SK-MEL-5 (cell line): ENCODE measurements at places on chromosomes 7 and 10.

DNA sequence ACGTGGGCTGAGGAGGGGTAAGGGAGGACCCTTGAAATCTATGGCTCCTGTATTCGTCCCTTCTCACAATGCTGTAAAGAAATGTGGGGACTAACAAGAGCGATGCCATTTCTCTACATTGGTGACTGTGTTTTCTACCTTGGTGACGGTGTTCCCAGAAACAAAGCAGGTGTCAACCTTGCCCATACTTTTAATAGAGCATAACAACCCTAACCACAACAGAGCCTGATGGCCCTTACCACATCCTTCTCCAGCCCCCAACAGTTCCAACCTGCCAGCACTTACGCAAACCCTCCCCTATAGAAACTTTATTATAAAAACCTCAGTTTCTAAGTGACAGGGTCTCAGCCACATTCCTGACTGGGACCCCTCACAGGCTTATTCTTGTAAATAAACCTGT is 28.2 kb upstream of the ADCYAP1R1 start:
- no peak for DNase-seq

DNA sequence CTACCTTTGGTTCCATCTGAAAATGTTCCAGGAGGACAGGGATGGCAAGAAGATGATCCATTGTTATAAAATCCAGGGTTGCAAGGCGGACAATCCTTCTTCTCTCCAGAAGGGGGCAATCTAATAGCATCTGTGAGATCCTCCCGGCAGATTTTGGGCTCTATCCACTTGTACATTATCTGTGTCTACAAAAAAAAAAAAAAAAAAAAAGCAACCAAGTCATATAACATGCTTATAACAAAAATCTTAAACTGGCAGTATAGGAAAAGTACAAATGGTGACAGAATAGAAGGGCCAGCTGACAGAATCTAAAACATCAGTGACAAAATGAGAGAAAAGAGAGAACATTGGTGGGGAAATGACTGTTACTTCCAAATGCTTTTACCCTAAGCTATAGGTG is 132.7 kb downstream of the ELAPOR2 start:
- peak; percentile 86 for DNase-seq

GRCh38 chr10:48241332-48241731 is 33.2 kb downstream of the FRMPD2 start:
- DNase-seq, result no peak

DNA sequence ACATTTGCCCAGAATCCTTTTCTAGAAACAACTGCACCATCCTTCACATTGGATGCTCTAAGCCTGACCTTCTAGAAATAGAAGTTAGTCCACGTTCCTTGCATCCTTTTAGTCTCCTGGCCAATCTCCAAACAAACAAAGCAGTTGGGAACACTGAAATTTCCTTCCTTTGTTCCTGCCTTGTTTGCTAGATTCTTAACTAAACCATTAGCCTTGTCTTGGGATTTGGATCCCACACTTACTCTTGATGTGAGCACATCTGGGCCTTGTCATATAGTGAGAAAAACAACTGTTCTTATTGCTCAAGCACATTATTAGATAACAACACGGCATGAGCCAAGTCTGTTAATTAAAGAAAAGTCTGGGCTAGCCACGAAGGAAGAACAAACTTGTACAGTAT is 319.3 kb upstream of the GHITM start:
- DNase-seq, result no peak

GRCh38 chr7:114718861-114719260 is 203.0 kb upstream of the MDFIC start:
- no peak for DNase-seq

DNA sequence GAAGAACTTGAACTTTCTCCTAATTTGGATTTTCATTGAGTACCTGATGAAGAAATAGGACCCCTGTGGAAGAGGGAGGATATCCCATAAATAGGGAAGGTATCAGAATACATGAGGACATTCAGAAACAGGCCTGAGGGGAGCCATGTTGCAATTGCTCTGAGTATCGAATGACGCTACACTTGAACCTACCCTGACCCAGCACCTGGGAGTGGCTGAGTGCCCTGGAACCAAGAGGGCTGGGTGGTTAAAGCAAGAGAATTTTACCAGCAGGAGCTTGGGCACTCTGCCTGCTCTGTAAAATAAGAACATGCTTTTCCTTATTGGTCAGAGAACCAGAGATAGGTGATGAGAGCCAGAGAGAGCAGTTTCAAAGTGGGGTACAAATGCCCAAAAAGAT is 7.2 kb downstream of the NEUROD6 start:
- DNase-seq, result no peak

GRCh38 chr7:1942941-1943289 is 272.8 kb downstream of the ELFN1 start:
- no peak for DNase-seq

DNA sequence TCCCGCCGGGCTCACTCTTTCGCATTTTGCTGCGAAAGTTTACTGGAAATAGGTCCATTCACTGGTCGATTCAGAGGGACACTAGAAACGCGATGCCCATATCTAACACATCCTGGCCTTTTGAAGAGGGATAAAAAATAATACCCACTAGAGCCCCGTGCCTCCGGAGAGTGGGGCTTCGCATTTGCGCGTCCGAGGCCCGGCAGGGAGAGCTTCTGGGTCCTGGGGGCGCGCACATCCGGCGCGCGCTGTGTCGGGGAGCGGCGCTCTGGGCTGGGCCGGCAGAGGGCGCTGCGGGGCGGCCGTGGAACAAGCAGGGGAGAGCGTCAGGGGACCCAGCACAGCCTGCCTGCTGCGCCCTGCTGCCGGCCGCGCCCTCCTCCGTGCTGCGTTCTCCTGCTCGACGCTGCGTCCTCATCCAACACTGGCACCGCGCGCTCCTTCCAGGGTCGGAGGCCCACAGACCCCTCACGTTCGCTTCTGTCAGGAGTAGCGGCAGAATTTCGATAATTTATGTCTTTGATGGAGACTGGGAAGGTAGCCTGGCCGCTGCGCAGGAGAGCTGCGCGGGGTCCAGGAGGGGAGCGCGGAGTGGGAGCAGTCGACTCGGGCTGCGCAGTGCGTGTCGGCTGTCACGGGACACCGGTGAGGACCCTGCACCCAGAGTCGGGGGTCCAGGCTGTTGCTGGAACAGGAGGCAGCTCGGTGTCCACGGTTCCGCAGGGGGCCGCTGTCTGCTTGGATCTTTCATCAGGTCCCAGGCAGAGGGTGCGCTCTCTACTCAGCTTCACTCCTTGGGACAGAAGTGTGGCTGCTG is 41.5 kb upstream of the ZNF32 start:
- peak; percentile 58 for DNase-seq

DNA sequence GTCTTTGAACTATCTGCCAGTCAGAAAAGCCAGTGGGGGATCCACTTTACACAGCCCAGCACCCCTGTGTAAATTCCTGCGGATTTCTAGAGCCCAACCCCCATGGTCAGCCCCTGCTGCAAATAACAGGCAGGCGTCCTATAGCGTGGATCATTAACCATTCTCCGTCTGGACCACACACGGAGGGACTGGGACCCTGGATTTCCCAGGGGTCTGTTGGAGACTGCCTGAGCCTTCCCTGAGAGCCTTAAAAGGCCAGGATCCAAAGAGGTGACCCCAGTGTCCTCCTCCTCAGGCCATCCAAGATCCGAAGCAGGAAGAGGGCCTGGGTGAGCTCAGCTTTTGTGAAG is 11.2 kb upstream of the GRID1 start:
- DNase-seq, result no peak

GRCh38 chr10:55400075-55400849 is 599.2 kb upstream of the PCDH15 start:
- peak; percentile 6 for DNase-seq

DNA sequence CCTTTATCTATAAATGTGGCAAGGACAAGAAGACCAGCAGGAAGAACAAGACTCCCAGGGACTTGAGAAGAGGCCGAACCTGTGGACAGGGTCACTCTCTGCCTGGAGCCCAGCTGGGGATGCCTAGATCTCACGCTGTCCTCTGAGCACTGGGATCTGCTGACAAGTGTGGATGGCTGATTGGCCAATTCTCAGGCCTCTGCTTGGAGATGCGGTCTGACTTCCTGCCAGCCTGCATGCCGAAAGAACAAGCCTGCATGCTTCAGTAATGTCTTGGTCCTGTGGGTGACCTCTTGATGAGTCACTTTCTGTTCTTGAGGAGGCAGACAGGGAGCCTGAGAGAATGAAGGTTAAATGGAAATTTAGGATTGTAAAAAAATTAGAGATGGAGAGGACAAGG is 84.7 kb downstream of the TMEM178B start:
- peak; percentile 85 for DNase-seq

- DNase-seq, result no peak
Observed at GRCh38 chr7:69775231-69775771, 177.0 kb downstream of the AUTS2 start.

DNA sequence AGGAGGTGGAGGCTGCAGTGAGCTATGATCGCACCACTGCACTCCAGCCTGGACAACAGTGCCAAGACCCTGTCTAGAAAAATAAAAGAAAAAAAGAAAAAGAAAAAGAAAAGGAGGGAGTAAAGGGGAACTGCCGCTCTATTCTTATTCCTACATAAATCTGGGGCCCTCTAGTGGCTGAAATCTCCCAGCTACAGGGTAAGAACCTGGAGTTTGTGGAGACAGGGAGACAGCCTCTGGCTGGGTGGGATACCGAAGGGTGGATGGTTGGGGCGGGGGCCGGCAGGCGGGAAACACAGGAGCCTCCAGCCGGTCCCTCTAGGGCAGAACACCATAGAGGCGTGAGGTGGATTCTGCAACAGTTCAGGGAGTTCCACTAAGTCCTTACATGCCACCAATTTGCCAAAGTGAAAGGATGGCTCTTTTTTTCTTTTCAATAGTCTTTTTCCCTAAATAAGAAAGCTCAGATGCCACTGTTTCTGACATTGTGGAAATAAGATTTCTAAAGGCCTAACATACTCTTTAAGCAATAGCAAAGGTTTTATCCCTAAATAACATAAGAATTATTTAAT is 117.3 kb downstream of the SVIL start:
- peak; percentile 67 for DNase-seq

DNA sequence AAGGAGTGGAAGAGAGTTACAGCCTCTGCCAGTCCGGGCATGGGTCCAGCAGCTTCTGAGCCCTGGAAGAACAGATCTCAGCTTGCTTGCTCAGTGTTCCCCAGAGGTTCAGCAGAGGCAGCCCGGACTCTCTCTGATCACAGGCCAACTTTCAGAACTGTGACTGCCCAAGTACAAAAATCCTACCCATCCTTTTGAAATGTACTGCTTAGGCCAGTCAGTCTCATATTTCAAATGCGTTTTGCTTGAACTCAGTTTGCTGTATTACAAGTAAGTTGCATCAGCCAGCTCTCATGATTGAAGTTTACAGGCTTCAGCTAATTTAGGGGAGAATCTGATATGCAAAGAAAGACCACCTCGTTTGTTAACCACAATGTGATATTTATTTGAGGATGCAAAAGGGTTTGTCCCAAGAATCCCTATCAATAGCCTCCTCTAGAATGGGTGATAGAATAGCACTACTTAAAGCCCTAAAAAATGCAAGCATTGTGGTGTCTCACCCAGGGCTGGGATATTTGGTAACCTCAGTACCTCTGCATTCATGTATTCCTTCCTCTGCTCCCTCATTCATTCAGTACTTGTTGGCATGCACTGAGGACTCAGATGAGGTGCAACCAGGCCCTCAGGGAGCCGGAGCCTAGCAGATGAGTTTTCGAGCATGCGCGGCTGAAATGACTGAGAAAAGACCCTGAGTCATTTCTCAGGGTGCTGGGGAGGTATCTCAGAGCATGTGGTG is 7.0 kb downstream of the AIMP2 start:
- DNase-seq, result peak; percentile 70

GRCh38 chr10:34292194-34292565 is 522.9 kb downstream of the PARD3 start:
- DNase-seq, result no peak

DNA sequence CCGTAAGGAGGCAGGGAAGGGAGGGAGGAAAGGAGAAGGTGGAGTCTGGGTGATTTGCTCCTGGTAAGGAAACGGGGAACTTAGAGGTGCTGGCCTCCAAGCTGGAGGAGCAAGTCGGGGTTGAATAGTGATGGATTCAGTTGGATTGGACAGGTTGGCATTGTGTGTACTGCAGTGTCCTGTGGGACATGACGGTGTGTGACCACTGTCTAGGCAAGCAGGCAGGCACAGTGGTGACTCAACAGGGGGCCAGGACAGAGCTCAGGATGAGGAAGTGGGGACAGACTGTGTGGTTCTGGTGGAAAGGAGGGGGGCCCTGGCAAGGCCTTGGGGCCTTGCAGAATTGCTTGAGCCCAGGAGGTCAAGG is 48.8 kb downstream of the COL26A1 start:
- DNase-seq, result no peak

- no peak for DNase-seq
Observed at GRCh38 chr7:27704422-27705199, 35.4 kb upstream of the TAX1BP1 start.

GRCh38 chr10:64033711-64034110 is 512.5 kb downstream of the REEP3 start:
- DNase-seq, result no peak

DNA sequence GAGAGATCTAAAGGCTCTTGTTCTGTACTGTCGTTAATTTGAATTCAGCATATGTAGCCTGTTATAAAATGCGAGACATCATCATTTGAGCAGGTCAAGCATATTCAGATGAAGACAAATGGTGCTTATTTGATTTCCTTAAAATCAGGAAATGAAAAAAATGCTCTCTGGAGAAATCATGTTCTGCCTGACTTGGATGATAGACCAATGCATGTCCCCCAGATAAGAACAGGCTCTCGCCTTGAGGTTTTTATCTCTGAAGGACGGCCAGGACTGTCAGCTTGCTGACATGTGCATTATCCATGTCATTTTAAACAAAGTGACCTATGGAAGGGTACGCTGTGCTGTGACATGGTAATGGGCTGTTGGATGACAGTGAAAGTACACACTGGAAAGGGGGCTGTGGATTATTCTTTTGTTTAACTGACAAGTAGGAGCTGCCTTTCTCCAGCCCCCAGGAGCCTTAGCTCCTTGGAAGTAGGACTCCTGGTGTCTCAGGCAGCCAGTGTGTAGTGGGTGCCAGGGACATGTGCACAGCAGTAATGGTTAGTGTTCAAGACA is 695.1 kb upstream of the GALNT17 start:
- no peak for DNase-seq

GRCh38 chr10:96614515-96614914 is 27.7 kb upstream of the TM9SF3 start:
- DNase-seq, result no peak

DNA sequence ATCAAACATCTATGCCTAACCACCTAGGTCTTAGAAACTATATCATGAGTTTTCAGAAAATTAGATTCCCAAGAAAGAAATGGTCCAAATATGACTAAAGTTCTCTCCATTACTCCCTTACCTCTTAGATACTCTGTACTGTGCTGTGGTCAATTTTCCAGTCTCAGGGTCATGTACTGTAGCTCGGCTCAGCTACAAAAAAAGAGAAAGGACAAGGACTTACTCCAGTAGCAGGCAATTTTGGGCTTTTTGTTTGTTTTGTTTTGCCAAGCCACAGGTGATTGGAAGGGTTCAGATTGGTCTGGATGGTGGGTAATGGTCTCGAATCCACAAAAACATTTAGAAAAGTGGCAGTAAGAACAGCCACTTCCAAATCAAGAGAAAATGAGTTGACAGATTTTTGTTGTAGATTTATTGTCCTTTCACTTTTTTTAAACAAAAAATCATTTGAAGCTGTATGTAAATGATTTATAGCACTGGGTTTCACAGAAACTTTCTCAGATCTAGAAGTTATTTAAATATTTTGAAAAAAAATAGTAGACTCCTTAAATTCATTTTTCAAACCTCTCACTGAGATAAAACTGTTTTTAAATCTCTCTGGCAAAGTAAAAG is 52.8 kb downstream of the P4HA1 start:
- no peak for DNase-seq
